Iris pigment epithelial cell (primary cell): ENCODE measurements at places on chromosomes 5 and 9.

DNA sequence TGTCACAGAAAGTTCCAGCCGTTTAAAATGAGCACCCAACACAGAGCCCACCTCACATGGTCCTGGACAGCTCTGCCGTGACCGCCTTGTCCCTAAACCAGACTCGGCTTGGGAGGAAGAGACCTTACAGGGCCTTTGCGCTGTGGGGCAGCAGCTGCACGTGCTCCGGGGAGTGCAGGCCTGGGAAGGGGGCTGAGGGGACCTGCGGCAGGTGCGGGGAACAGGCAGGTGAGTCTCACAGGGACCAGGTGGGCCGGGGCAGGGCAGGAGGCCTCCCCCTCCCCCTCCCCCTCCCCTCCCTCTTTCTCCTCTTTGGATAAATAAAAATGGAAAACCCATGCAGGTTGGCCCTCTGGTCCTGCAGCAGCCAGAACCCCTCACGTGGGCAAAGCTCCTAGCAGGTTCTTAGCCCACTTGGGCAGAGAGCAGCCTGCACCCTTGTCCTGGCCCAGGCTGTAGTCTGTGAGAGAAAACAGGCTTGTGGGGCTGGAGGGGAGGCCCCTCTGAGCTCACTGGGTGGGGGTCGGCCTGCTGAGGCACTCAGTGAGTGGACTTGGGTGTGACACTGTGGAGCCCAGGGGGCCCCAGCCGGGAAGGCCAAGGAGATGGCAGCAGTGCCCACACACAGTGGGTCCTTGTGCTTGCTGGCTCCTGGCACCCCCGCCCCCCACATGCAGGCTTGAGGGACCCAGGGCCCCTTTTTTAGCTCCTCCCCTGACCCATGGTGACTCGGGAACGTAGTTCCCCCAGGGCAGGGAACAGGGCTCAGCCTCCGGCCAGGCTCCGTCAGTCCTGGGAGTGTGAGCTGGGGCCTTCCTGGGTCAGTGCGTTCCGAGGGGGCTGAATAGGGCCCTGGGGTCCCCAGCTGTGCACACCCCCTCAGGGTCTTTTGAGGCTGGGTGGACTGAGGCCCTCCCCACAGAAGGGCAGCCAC lies 40.0 kb upstream of the CACNA1B start:
- DNase-seq, result no peak

DNA sequence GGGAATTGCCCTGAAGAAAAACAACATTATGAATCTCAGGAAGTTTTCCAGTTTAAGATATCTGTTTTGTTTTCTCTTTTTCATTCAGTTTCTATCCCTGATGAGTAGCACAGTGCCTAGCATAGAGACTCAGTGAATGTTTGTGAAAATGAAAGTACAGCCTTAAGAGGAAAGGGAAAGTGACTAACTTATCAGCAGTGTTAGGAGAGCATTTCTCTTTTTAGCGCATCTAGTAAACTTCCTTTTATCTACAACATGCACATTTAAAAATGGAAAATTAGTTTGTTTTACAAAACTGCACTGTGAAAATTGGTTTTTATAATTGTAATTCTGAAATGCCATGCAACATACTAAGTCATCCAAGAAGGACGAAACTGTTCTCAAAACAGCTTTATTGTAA lies 110.8 kb downstream of the SMARCA2 start:
- peak; percentile 40 for DNase-seq

- no peak for DNase-seq
Measured at GRCh38 chr9:134059661-134060395, 8.0 kb downstream of the BRD3 start.

DNA sequence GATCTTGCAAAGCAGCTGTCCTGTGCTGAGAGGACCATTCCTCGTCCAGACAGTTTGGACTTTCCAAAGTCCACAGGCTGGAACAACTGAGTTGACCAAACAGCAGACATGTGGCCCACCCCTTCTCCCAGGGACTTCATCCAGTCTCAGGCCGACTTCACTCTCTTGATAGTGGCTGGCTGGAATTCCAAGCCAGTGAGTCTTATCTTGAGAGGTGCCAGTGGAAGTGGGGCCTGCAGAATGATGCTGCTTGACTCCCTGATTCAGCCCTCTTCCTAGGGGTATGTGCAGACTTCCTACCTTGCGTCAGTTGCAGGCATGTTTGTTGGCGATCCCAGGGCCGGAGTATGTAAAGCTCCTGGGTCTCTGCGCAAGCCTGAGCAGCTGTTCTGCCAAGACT lies 131.4 kb upstream of the TSLP start:
- peak; percentile 14 for DNase-seq

GRCh38 chr5:81286059-81286617 lies 15.2 kb upstream of the ZCCHC9 start:
- DNase-seq, result no peak

DNA sequence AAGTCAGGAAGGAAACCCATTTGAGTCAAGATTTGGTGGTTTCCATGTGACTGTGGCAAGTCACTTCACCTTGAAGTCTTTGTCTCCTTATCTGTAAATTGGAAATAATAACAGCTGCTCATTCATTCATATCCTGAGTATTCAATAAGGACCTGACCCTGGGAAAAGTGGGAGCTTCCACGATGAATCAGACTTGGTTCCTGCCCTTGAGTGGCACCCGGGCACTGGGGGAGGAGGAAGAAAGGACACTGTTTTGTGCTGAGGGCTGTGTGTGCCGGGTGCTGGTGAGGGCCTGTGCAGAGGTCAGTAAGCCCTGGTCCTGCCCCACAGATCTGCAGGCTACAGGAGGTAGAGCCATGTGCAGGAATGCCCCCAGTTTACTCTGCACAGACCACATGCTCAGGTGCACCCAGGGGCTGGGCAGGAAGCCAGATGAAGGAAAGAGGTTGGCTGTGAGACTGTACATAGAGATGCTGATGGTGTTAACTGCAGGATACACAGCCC lies 6.8 kb downstream of the NDST1 start:
- DNase-seq, result no peak

GRCh38 chr9:30796764-30797163 lies 1587.7 kb upstream of the ACO1 start:
- peak; percentile 6 for DNase-seq
